Suppressor macrophage treated with lipopolysaccharide for 1 hour (primary cell): ENCODE measurements at places on chromosomes 2 and 18.

DNA sequence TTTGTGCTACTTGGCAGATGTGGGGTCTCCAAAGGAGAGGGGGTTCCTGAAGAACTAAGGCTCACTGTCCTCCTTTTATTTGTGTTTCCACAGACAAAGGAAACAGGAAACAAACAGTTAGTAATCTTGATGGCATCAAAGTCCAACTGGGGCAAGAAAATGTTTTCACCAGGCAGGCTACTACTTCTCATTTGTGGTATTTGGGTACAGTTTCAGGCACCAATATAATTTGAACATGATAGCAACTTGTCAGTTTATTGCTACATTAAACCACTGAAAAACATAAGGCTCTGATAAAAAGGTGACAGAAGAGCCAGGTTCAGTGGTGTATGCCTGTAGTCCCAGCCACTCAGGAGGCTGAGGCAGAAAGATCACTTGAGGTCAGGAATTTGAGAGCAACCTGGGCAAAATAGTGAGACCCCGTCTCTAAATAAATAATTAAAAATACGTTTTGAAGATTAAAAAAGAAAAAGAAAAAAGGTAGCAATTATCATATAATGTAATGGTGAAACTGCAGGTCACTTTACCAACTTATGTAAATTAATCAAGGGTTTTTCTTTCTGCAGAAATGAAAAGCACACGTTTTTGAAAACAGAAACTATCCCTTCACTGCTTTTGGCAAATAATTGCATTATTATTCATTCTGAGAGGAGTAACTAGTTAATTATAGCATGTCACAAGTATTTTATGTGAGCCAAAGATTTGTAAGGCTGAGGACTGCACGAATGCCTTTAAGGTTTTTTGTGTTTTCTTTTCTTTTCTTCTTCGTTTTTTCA, 157.5 kb upstream of the CAVIN2 start:
- DNase-seq = no peak

- DNase-seq = peak; percentile 56
Observed at GRCh38 chr2:132542953-132543569, 126.5 kb downstream of the GPR39 start.

GRCh38 chr2:114219456-114219855, 223.0 kb upstream of the DPP10 start:
- DNase-seq = no peak

DNA sequence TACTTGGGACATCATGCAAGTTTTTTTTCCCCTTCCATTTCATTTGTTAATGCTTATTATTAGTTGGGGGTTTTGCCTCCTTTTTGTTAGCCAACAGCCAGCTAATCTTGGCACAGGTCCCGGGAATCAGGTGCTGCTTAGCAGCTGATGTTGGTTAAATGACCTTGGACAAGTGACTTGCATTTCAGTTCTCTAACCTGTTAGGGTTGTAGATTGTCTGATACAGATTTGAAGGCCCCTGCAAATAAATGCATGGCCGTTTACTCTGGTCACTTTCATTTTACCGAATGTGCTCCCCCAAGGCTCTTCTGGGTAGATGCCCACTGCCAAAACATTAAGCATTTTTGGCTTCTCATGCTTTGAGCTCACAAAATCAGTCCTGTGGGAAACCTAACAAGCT, 120.9 kb downstream of the SPTBN1 start:
- no peak for DNase-seq

- DNase-seq = peak; percentile 37
Observed at GRCh38 chr2:38671303-38671702, 5.4 kb downstream of the GALM start.

DNA sequence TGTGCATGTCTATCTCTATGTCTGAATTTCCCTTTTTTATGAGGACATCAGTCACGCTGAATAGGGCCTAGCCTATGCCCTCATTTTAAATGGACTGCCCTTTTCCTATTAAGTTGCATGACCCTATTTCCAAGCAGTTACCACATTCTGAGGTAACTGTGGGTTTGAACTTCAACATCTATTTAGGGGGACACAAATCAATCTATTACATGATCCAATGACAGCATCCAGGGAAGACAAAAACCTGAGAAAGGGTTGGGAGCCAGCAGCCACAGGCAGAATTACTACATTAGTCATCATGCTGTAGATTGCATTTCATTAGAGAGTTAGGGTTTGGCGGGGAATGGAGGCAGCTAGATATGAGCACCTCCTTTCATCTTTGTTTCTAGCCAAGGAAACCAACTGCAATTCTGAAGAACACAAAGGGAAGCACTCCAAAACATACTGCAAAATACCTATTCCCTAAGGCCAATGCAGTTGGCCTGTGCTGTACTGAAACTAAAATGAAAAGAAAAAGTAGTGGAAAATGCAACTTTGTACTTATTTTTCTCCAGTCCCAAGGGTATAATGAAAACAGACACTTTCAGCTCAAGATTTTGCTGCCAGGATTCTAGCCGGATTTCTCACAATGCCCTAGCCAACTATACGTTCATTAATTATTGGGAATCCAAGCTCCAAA, 40.4 kb upstream of the C1D start:
- no peak for DNase-seq

GRCh38 chr2:45612285-45612684, 1.2 kb upstream of the SRBD1 start:
- DNase-seq = no peak

- DNase-seq = no peak
Observed at GRCh38 chr2:43133336-43133707, 93.1 kb downstream of the ZFP36L2 start.

- no peak for DNase-seq
Observed at GRCh38 chr2:7801212-7801611, 880.6 kb upstream of the ID2 start.

- DNase-seq = peak; percentile 67
Observed at GRCh38 chr2:230713331-230714135, 891 bp downstream of the CAB39 start.

DNA sequence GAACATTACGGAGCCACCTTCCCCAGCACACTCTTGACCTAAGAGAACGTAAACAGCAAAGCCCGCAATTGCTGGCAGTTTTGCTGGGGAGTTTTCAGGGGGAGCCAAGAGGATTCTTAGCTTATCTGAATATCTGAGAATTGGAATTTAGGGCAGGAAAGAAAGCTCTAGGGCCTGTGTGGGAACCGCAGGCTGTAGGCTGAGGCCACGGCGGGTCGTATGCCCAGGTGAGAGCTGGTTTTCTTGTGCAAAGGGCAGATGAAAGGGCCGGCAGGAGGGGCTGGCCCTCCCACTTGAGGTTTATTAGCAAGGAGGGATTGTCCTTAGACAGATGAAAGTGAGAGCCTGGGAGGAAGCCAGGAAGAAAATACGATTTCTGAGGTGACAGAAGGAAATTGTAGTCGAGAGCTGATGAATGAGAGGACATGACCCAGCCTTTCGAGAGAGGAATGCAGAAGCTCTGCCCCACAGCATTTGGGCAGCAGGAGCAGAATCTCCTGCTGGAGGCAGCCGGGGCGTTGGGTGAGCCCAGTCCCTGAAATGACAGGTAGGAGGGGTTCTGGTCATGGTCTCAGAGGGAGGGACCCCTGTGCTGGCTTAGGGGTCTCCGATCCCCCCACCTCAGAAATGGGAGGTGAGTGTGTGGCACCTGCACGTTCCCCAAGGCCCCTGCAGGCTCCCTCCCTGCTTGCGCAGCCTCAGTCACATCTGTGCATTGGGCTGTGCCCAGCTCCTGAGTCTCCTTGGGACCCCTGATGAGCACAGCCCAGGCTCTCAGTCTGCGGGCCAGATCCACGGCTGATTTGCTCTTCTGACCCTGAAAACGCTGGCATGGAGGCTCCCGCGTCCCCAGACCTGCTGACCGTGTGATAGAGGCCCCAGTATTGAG, 61.1 kb downstream of the CABLES1 start:
- DNase-seq = no peak

DNA sequence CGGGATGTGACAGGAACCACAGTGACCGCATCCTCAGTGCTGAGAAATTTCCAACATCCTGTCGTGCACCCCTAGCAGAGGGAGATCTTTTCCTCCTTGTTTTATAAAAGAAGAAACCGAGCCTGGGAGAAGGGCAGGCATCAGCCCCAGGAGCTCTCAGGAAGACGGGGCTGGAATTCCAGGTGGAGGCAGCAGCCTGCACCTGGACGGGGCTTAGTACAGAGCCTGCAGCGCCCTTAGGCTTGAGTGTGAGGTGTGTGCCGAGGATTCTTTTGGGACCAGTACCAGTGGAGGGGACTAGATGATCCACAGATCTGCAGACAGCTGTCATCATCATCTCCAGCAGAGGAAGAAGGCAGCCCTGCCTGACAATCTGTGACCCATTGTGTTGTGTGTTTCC, 148.8 kb downstream of the GBX2 start:
- no peak for DNase-seq

- DNase-seq = no peak
Observed at GRCh38 chr2:37659723-37660122, 11.7 kb downstream of the CDC42EP3 start.

- DNase-seq = no peak
Observed at GRCh38 chr18:52009958-52010357, 330.0 kb upstream of the DCC start.

GRCh38 chr18:48514786-48515185, 24.0 kb upstream of the CTIF start:
- DNase-seq = no peak

GRCh38 chr2:220192994-220193753, 565.7 kb downstream of the SLC4A3 start:
- no peak for DNase-seq

DNA sequence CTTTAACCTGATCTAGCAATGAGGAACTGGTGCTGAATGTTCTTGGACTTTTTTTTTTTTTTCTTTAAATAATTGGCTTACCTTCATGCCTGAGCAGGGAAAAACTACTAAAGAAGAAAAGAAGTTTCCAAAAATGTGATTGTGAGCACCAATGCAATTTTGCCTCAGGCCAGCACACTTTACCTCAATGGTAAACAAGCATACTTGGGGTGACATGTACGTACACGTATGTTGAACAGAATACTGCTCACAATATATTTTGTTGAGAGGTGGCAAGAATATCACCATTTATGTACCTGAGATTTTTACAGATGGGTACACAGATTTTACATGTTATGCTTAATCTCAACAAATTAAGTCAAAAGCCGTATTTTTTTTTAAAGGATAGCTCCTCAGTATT, 144.3 kb downstream of the FIGN start:
- DNase-seq = no peak

DNA sequence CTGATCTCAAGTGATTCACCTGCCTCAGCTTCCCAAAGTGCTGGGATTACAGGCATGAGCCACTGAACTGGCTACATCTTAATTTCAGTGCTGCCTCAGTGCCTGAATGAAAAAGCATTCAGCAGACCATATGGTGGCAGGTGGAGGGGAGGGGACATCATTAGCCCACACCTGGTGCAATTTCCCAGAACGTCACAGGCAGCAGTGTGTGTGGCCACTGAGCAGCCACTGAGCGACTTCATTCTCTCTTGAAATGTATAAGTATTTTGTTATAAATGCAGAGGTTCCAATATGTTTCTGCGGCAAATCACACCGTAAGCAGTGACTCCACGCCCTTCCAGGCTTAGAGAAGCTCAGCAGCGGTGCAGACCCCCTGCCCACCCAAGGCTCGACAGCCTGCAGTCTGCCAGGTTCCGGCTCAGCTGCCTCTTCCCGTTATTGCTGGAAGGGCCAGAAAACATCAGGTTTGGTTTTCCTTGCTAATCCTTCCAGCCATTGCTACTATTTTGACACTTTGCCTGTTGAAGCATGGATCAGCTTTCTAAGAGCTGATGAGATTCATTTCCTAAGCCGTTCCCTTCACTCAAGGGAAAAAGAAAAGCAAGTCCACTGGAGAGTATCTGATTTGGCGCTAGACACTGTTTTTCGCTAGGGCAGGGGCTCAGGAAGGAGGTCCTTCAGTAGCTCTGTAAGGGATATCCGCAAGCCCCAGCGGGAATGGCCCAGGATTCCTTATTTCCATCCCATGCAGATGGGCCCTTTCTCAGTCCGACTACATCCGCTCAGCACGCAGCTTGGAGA, 250.7 kb downstream of the VAPA start:
- DNase-seq = no peak

- no peak for DNase-seq
Observed at GRCh38 chr2:95374921-95375471, 27.5 kb upstream of the FAHD2A start.

GRCh38 chr2:20113986-20114938, 62.8 kb upstream of the LAPTM4A start:
- DNase-seq = no peak

DNA sequence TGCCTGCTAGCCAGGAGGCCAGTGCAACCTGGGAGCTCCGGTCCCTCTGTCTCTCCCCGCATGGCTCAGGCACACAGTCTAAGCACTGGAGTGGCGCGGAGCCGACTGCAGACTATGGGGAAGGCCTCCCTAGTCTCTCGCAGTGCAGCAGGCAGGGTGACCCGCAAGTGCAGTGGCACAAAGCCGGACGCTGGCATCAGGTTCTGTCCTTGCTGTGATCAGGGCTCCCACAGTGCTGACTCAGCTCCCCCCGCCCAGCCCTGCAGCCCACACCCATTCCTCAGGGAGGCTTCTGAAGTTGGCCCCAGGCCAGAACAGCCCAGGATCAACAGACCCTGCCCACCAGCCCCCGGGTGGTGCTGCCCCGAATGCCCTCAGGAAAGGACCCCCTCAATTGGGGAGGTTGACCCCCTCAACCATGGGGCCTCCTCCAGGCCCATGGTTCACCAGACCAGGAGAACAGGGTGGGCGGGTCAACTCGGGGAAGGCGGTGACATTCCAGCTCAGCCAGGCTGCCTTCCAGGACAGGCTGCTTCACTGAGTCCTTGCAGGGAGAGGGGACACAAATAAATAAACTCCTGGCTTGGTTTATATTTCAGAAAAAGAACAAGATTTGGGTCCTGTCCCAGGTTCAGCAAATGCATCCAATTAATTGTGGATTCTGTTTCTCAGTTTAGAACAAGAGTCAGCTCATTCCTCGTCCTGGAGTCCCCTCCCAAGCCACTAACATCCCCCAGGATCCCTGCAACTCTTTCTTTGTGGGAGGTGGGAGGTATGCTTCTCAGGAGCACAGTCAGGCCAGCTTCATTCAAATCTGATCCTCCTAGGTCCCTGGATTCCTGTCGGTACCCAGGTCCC, 12.2 kb downstream of the BIN1 start:
- DNase-seq = no peak

DNA sequence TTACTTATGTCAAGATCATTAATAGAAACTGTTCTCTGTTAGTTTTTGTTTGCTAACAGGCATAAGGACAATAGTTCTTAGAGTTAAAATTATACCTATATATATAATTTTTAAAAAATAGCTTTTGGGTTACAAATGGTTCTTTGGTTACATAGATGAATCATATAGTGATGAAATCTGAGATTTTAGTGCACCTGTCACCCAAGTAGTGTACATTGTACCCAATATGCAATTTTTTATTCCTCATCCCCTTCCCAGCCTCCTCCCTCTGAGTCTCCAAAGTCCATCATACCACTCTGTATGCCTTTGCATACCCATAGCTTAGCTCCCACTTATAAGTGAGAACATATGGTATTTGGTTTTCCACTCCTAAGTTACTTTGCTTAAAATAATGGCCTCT, 26.4 kb downstream of the SLC4A1AP start:
- DNase-seq = no peak

- no peak for DNase-seq
Observed at GRCh38 chr2:81672923-81673322, 1368.4 kb upstream of the LRRTM1 start.

- peak; percentile 71 for DNase-seq
Observed at GRCh38 chr2:217738061-217738460, 264.7 kb downstream of the TNS1 start.

- DNase-seq = no peak
Observed at GRCh38 chr18:49988101-49988500, 174.8 kb upstream of the ACAA2 start.
